NAMALWA (cell line): ENCODE measurements at places on chromosomes 2 and 18.

- peak; percentile 6 for DNase-seq
Observed at GRCh38 chr2:108034843-108035242, 48.5 kb downstream of the SLC5A7 start.

DNA sequence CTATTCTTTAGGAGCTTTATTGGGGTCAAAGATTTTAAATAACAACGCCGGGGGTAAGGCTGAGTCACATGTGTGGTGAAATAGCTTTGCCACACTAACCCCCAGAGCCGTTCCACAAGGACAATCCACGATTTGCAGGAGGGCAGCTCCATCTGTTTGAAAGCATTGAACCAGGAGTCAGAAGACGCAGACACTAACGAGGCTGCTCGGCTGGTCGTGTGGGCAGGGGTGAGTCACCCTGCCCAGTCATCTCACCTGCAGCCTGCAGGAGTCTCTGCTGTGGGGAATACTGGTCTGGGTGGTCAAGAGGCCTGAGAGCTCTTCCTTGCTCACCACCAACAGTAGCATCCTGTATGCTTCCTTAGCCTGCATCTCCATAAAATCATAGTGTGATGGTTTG lies 149.2 kb upstream of the NCK2 start:
- DNase-seq = no peak

GRCh38 chr2:200599206-200599605 lies 13.4 kb downstream of the AOX1 start:
- no peak for DNase-seq

DNA sequence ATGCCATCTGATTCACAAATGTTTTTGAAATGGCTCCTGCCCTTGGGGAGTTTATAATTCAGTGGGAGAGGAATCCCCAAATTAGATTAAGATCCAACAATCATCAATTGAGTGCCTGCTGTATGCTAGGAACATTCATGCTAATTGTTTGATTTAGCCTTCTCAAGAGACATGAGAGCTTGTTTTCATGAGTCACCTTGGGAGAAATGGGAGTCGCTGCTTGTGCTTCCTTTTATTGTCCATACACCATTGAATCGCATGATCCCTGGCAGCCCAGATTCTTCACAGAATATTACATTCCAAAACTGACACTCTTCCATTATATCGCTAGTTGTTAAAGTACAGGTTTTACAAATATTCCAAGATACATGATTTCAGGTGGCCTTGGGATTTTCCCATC lies 106.0 kb upstream of the MAP3K20 start:
- DNase-seq = no peak

- DNase-seq = no peak
Observed at GRCh38 chr18:14919666-14920065, 171.7 kb downstream of the ANKRD30B start.
